ENCODE measurements at places on chromosomes 12 and 14.

GRCh38 chr12:131121705-131122405 lies 168.1 kb downstream of the ADGRD1 start:
- ATAC-seq: no peak

- ATAC-seq: peak; percentile 74
These were observed 256.2 kb upstream of the CPNE8 start for GRCh38 chr12:39161465-39162085.

DNA sequence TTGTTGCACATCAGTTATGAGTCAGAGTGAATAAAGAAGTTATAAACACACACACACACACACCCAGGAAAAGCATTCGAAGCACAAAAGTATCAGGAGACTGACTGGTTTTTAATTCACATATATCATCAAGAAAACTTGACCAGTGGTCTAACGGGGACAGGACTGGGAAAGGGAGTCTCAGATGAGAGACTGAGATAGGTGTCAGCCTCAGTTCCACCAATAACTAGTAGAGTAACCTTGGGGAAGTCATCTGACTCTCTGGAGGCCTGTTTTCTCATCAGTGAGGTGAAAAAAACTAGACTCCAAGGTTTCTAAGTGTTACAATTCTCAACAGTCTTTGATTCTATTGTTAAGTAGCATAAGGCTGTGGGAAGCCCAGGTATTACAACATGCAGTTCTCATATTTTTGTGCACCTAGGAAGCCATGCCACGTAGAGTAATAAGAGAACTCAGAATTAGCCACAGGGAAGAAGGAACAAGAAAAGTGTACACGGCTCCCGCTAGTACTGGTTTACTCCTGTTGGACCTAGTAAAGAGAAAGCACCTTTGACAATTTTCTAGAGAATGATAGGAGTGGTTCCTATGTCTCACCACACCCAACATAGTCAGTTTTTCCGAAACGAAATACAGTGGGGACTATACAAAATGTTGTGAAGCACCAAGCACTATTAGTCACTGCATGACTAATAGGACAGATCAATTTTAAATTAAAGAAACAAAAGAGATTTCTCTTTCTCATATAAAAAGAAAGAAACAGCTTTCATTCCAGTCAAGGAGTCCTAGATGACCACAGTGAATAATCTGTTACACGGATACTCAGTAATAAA lies 5.0 kb downstream of the PPTC7 start:
- ATAC-seq: no peak

DNA sequence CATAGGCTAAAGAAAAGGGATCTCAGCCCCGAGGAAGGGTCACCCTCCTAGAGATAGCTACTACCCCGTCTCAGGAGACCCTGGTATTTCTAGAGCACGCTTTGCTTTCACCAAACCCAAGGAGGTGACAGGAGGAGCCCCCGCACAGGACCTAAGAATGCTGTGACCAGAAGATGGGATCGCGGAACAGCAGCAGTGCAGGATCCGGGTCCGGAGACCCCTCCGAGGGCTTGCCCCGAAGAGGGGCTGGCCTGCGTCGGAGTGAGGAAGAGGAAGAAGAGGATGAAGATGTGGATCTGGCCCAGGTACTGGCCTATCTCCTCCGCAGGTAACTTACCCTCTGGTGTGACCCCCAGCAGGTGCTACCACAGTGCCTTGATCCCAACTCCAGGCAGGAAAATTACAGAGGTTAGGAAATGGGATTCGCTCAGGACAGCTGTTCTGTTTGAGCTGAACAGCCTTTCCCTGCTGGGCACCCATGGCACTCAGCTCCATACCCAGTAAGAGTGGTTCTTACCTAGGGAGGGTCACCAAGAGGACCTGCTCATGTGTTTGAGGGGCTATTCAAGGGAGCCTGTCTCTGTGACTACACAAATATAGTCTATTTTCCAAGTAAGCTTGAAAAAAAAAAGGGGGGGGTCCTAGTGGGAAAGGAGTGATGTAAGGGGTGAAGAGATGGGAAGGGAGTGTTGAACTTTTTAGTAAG lies 826 bp upstream of the NRL start:
- no peak for ATAC-seq

- no peak for ATAC-seq
These were observed 41.7 kb upstream of the DDX11 start for GRCh38 chr12:31031951-31032335.

DNA sequence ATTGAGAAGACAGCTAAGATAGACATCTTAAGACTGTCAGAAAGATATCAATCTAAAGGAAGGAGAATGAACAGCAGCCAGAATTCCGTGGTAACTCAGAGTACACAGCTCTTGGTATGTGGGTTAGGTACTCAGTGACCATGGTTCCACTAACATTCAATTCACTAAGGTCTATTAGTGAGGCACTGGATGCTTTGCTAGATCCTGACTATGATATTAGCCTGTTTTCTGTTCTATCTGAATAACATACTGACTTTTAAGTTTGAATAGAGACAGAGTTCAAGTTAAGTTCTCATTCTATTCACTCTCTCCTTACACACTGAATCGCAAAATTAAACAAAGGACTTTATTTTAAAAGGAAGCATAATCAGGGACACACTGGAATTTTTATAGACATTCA lies 106.4 kb downstream of the PRKD1 start:
- ATAC-seq: no peak

DNA sequence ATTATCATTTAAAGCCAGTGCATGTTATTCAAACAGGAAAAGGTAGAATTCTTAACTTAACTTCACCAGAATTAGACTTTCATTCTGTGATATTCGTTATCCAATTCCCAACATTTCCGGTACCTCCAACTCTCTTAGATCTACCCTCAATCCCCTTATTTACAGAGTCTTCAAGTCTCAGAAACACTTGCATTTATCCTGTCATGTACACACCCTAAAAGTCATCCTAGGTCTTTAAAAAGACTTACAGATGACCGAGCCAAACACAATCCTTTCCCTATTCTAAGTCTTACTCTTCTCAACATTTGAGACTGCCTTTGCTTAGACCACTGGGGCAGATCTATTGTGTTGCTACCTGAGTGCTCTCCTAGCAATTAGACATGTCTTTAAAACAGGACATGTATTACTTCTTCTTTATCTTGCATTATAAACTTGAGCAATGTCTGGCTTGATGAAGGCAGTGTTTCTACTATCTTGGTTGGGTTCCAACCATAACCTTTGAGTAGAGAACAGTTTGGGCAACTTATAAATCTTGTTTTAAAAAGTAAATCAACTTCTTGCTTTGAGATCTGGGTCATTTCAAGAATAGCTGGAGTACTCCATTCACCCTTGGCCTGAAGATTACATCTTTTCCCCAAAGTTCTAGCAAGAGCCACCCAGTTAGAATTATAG lies 140.6 kb upstream of the PLEKHG7 start:
- no peak for ATAC-seq

- ATAC-seq: no peak
These were observed 27.3 kb downstream of the AKAP3 start for GRCh38 chr12:4621511-4621910.

DNA sequence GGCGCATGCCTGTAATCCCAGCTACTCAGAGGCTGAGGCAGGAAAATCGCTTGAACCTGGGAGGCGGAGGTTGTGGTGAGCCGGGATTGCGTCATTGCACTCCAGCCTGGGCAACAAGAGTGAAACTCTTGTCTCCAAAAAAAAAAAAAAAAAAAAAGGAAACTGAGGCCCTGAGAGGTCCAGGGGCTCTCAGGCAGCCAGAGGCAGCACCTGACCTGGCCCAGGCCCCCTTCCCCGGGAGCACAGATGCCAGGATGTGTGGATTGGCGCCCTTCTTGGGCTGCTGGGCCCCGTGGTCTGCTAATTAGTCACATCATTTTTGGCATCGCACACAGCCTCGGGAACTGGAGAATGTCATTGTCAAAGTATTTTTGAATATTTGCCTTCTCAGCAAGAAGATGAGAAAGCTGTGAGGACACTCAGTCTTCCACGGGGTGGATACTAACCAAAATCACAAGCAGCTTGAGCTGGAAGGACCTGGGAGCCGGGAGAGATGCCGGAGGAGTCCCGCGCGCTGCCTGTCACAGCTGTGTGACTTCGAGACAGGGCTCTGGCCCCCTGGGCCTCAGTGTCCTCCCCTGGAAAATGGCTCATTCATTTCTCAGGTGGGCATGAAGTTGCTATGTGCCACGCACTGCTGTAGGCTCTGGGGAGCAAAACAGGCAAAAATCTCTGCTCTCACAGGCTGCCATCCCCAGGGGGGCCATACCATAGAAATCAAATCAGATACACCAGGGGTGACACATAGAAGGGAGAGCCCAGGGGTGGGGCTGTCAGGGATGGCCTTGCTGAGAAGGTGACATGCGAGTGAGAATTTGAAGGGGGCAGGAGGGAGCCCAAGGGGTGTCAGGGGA lies 12.5 kb upstream of the RCOR1 start:
- peak; percentile 58 for ATAC-seq

GRCh38 chr12:116934908-116935705 lies 24.4 kb downstream of the FBXW8 start:
- ATAC-seq: no peak

DNA sequence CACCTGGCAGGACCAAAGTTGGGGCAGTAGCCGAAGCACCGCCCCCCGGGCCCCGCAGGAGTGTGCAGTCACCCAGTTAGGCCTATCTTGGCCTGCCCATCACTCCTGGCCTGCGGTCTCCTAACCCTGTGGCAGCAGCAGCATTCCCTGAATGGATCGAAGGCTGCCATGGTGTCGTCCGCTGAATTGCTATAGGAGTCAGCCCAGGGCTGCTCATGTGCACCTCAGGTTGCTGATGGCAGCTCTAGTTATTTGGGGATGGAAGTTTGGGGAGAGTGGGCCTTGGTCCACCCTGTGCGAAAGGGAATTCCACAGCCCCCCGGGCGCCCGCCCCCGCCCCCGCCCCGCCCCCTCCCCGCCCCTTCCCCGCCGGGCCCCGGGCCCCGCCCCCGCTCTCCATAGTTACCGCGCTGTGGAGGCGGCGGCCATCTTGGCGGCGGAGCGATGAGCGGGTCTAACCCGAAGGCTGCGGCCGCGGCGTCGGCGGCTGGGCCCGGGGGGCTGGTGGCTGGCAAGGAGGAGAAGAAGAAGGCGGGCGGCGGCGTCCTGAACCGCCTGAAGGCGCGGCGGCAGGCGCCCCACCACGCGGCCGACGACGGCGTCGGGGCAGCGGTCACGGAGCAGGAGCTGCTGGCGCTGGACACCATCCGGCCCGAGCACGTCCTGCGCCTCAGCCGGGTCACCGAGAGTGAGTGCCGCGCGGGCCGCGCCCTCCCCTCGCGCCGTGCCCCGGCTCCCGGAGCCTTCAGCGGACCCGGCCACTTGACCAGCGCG lies at the start of gene UNC119B:
UNC119B (plus strand) TSS at position 428 of the 774 bp plus-strand sequence; CDS start at position 445, 17 bp downstream.
- ATAC-seq: peak; percentile 85

DNA sequence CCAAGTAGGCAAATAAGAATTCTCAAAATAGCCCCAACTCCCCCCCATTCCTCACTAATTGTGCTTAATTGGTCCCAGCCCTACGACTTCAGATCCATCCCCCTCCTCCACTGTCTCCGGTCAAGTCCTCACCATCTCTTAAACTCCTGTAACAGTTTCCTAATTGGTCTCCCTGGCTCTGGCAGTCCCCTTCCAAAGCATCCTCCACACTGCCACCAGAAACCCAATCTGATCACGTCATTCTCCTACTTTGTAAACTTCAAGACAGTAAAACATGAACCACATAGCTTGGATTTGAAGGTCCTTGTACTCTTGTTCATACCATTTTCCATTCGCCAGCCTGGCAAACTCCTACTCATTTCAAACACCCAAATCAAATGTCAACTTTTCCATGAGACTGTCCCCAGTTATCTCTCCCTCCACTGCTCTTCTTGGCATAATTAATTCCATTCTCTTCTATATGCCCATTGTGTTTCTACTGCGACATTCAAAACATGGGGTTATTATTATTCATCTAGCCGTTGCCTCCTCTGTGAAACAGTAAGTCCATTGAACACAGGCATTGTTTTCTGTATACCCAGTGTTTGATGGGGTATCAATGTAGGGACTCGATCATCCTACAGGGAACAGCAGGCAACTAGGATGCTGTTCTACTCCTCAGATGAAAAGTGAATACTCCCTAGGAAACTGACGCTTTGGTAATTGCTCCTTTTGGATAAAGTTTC lies 104.6 kb downstream of the EGLN3 start:
- ATAC-seq: no peak

- ATAC-seq: no peak
These were observed 1.6 kb downstream of the FAM234B start for GRCh38 chr12:13045816-13046215.

- no peak for ATAC-seq
These were observed 94.0 kb upstream of the RMST start for GRCh38 chr12:97368462-97369163.

DNA sequence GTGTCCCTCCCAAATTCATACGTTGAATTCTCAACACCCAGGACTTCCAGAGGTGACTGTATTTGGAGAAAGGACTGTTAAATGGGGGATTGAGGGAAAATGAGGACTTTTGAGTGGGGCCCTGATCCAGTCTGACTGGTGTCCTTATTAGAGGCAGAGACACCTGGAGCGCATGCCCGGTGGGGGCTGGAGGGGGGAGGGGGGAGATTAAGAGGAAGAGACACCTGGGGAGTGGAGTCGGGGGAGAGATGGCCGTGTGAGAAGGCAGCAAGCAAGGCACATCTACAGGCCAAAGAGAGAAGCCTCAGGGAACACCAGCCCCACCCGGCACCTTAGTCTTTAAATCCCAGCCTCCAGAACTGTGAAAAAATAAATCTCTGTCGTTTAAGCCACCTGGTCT lies 209.7 kb downstream of the SLC41A2 start:
- ATAC-seq: no peak

DNA sequence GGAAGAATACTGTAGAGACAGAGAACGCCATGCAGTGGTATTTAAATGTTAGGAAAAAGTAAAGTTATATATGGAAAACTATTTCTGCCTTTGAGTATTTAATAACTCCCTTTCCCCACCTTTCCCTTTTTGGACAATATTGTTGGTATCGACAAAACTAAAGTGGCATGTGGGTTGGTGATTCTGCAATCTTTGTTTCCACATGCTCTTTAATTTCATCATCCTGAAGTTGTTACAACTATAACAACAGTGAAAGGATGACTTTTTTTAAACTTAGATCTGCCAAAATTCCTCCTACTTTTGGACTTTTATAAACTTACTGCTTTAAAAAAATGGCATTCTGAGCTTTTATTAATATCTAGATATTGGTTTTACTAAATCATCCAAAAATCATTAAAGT lies 25.3 kb downstream of the TTC8 start:
- no peak for ATAC-seq

DNA sequence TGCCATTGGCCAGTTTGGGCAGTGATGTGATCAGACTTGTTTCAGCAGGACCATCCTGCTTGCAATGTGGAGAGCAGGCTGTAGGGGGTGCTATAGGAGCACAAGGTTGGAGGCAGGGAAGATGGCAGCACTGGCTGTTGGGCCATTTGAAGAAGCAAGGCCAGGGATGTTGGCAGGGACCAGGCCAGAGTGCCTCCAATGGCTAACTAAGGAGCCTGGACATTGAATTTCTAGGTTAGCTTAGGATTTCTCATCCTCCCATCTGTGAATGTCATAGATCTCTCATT lies 23.5 kb downstream of the FGF23 start:
- peak; percentile 63 for ATAC-seq

GRCh38 chr12:31519511-31519910 lies 71.4 kb downstream of the DENND5B start:
- no peak for ATAC-seq

DNA sequence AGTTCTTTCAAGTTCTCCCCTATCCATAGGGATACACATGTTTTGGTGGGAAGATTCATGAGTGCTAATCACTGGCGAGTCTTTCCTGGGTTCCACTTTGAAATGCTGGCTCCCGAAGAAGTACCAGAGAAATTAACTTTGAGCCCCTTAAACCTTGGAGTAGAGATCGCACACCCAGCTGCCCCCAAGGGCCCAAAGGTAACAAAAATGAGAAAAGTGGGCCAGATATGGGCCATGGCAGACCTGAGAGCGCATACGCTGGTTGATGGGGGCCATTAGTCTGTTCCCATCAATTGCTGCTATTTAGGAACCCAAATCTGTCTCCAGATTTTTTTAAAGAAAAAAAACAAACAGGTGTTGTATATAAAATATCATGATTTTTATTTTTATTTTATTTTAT lies 2.1 kb downstream of the GSTZ1 start:
- ATAC-seq: no peak

Data from motor neuron (in vitro differentiated cells).